ENCODE measurements at places on chromosomes 16 and 17.
A peak's percentile ranks its signal among the peaks of the same experiment; 100 is the strongest.

- no peak for DNase-seq
Measured at GRCh38 chr17:17994271-17995069, 21.8 kb downstream of the DRC3 start.

- DNase-seq, result no peak
Measured at GRCh38 chr16:22317625-22318024, 20.4 kb downstream of the POLR3E start.

DNA sequence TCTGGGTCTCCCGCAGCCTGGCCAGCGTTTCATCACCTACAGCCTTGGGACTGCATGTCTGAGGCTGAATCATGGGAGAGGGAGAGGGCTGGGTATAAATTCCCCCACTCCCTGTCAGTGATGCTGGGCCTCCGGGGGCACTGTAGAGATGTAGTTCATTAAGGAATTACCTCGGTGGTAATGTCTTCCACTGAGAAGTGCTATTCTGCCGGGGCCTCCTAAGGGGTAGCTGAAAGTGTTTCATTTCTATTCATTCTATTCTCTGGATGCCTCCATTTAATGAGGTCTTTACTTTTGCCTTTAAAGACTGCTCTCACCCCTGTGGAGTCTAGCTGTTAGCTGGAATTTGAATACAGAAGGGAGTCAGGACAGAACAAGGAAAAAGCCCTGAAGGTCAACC, 116.4 kb upstream of the HS3ST4 start:
- DNase-seq, result no peak

- DNase-seq, result no peak
Measured at GRCh38 chr17:28597606-28598383, 1.0 kb downstream of the SPAG5 start.

DNA sequence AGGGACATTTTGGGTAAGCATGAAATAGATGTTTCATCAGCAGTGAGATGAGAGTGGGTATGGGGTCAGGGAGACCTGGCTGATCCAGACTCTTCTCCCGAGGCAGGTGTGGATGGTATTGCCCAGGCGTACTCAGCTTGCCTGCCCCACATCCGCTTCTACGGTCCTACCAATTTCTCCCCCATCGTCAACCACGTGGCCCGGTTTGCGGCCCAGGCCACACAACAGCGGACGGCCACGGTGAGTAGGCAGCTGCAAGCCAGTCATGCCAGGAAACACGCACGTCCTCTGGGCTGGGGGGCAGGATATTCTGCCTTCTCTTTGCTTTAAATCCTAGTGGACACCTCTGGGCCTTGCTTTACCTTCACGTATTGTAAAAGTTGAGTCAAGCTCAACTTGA, 44.7 kb downstream of the CPNE2 start:
- DNase-seq, result no peak

- no peak for DNase-seq
Measured at GRCh38 chr17:74006371-74006770, 197.1 kb upstream of the RPL38 start.

- DNase-seq, result peak; percentile 72
Measured at GRCh38 chr17:81519284-81520020, 6.9 kb upstream of the ACTG1 start.

DNA sequence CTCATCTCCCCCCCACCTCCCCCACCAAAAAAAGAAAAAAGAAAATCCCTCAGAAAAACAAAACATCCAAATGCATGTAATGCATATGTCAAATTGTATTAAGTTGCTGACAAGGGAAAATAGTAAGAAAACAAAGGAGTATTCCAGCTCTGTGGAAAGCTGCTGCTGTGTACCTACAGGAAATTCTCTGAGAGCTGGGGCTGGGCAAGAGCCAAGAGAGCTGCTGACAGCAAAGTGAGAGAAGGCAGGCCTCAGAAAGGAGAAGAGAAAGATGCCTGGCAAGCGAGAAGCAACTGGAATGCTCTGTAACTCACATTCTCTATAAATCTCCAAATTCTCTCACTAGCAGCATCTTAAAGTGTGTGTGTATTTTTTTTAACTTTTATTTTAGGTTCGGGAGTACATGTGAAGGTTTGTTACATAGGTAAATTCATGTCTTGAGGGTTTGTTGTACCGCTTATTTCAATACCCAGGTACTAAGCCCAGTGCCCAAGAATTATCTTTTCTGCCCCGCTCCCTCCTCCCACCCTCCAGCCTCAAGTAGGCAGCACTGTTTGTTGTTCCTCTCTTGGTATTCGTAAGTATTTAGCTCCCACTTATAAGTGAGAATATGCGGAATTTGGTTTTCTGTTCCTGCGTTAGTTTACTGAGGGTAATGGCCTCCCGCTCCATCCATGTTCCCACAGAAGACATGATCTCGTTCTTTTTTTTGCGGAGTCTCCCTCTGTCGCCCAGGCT, 24.4 kb downstream of the CNTROB start:
- no peak for DNase-seq

- DNase-seq, result no peak
Measured at GRCh38 chr17:1953831-1954230, 71.3 kb downstream of the RTN4RL1 start.

DNA sequence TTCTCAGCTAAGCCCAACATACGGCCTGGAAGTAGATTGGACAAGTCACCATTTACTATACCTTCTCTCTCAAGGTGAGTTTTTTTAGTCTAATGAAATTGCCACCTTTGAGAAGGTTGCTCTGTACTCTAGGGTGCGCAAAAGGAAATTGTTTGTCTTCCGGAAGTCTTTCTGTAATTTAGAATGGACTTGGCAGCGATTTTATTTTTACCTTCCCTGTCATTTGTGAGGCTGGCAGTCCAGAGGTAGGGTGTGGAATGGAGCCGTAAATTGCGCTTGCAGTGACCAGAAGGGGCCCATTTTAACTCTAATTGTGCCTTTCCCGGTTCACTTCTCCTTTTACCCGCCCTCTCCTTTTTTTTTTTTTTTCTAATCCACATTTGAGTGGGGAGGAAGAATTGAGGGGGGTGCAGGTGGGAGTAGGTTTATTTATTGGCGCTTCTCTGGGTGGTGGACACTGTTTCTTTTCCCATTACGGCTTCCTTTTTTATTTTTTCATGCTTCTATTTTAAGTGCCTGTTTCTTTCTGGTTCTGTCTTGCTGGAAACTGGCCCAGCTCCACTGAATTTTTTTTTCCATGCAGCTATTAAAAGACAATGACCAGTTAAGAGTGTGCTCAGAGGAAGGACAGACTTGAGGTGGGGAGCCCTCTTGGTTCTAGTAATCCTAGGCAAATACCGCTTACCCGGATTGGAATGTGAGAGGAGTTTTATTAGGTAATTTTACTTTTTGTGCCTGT, 89.7 kb upstream of the CLEC18A start:
- no peak for DNase-seq

DNA sequence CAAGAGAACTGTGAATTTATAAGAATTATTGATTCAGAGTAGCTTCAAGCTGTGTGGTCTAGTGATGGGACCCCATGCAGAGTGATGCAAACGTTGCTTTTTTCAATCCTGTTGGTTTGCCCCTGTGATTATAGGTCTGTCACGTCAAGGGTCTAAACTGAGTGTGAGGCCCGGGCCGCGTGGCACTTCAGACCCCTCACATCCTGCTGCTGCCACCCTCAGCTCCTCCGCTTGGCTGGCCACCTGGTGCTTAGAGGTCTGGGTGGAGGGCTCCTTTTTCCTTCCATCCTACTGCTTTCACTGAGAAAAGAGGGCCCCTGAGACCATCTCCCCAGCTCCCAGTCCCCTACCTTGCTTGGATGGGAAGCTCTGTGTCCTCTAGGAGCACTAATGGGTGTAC, 12.0 kb downstream of the MYL4 start:
- no peak for DNase-seq

DNA sequence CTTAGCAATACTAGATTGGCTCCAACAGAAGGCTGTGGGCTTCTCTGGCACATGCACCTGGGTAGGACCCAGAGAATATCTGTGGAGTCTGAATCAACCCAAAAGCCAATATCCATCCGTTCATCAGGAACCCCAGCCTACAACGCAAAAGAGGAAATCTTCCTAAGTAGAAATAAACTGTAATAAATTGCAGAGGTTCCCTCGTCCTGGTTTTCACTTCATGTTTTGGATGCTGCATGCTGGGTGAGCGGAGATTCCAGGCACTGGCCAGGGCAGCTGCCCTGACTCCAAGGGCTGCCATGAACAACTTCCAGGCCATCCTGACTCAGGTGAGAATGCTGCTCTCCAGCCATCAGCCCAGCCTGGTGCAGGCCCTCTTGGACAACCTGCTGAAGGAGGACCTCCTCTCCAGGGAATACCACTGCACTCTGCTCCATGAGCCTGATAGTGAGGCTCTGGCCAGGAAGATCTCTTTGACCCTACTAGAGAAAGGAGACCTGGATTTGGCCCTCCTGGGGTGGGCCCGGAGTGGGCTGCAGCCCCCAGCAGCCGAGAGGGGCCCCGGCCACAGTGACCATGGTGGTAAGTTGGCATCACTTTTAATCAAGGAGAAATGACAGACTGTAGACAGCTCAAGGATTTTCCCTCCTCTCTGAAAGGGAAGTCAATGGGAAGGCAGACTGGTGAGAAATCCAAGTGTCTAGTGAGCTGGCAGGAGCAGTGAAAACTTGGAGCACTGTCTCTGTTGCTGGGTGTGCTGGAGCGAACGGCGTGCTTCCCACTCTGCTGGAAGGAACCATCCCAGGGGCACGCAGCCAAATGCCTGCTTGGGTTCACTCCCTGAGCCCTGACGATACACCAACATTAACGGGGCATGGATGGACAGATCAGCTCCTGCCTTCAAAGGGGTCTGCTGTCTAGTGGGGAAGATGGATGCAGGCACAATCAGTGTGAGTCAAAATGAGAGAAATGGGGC, 10.7 kb upstream of the CIITA start:
- no peak for DNase-seq

DNA sequence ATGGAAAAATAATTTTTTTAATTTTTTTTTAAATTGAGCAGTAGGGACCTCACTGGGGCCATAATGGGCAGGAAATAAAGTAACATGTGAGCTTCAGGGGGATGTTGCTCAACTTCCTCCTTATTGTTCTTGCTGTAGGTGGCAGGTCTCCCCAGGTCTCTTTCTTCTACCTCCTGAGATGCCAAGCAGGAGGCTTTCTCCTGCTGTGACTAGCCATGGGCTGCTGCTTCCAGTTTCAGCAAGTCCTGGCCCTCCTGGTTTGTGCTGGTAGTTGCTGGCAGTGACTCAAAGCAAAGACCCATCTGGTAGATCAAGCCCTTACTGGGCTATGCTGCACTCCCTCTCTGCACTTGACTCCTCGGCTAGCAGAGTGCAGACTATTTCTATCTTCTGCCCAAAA, 2.3 kb downstream of the DPEP2NB start:
- no peak for DNase-seq

- no peak for DNase-seq
Measured at GRCh38 chr17:8063761-8064534, 23.6 kb downstream of the ALOX12B start.

DNA sequence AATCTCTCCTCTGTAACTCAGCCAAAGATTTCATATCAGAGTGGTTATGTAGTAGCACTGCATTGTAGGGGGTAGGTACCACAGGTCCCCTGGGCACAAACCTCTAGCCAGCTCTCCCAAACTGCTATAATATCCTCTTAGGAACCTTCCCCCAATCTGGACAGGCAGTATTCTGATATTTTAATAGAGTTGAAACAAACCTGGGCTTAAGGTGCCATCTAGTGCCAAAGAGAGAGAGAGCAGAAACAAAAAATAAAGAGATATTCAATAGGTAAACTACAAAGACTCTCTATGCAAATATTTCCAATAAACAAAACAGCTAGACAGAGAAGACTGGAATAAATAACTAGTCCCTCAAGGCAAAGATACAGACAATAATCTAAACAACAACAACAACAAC, 1070.0 kb downstream of the CDH11 start:
- DNase-seq, result no peak

- no peak for DNase-seq
Measured at GRCh38 chr16:29815032-29815721, 775 bp upstream of the PAGR1 start.

DNA sequence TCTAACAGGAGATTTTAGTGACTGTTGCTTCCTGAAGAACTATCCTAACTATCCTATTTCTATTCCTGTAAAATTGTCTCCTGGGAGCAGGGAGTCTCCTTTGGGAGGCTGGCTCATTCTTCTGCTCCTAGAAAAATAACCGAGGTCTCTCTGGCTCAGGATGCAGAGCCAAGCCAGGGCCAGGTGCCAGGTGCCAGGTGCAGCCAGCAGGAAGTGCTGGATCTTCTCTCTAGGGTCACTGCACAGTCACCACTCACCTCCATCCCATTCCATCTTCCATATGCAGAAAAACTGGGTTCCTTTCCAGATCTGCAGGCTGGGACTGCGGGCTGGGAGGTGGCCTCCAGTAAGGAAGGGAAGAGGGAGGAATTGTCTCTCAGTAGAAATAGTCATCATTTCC, 3.8 kb upstream of the TMC7 start:
- DNase-seq, result no peak

DNA sequence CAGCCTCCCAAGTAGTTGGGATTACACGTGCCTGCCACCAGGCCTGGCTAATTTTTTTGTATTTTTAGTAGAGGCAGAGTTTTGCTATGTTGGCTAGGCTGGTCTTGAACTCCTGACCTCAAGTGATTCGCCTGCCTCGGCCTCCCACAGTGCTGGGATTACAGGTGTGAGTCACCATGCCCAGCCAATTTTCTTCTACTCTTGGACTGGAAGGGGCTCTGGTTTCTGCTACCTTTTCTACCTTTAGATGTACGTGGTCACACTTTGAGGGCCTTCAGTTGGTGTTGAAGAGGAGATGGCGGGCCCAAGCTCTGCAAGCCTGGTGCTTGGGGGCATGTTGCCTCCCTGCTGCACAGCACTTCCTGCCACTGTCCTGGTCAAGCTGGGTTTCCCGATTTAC, 173.6 kb downstream of the PRKCA start:
- DNase-seq, result no peak

DNA sequence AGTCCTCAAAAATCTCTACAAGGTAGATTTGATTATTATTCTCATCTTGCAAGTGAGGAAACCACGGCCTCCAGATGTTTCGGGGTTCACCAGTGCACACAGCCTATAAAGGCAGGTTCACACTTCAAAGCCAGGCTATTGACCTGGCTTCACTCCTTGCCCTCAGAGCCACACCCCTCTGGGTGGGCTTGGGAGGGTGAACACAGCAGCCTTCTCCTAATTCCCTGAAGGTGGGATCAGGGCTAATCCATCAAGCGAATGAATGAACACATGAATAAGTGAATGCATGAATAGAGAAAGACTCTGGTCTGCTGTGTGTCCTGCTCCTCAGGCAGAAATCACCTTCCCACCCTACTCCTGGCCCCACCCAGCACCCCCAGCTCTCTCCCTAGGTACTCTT, 139.0 kb downstream of the CYLD start:
- no peak for DNase-seq

GRCh38 chr17:78558181-78558850, 18.9 kb downstream of the DNAH17 start:
- no peak for DNase-seq

- no peak for DNase-seq
Measured at GRCh38 chr16:27384425-27384824, 17.5 kb upstream of the IL21R start.

DNA sequence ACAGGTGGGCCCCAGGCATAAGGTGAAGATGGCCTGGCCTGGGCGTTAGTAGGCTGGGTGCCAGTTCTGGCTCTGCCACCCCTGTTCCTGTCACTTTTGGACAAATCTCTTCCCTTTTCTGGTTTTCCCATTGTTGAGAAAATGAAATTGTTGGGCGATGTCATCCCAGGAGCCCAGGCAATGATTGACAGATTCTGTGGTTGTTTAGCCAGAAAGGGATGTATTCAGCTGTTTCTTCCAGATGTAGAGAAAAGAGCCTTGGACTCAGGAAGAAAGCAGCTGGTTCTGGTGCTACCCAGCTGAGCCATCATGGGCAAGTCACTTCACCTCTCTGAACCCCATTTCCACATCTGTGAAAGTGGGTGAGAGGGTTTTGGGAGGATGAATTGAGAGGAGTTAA, 60.1 kb upstream of the MRTFB start:
- DNase-seq, result no peak
